Mammary epithelial cell (primary cell): ENCODE measurements at places on chromosomes 7 and 10. TPM values are rescaled to one million over a fixed set of nuclear protein-coding genes. Genes with fewer than 3 reads are reported as not detected.

GRCh38 chr7:47953822-47954221 lies 5.6 kb upstream of the PKD1L1 start:
- no peak for DNase-seq

- DNase-seq = no peak
These were observed 34.0 kb downstream of the SVIL start for GRCh38 chr10:29600821-29601220.

- DNase-seq = peak; percentile 24
These were observed at the start of gene ZNF316 for GRCh38 chr7:6636741-6637543. TSS of gene ZNF316 (plus strand) at chr7:6637318. CDS start at chr7:6642410, 5,092 bp downstream.

DNA sequence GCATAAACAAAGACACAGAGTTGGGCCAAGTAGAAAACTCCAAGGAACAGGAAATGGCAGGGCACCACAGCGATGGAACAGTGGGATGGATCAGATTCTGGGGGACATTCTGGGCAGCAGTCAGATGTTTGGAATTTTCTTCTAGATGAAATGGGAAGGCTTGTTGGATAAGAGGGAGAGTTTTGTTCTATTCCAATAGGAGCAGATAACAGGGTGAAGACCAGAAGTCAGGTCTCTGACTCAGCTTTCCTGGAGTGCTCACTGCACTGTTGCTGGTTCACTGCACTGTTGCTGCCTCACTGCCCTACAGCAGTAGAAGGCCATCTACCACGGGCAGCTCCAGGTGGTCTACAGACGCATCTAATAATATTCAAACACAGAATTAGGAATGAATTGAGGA lies 135.6 kb downstream of the ATE1 start:
- DNase-seq = no peak

DNA sequence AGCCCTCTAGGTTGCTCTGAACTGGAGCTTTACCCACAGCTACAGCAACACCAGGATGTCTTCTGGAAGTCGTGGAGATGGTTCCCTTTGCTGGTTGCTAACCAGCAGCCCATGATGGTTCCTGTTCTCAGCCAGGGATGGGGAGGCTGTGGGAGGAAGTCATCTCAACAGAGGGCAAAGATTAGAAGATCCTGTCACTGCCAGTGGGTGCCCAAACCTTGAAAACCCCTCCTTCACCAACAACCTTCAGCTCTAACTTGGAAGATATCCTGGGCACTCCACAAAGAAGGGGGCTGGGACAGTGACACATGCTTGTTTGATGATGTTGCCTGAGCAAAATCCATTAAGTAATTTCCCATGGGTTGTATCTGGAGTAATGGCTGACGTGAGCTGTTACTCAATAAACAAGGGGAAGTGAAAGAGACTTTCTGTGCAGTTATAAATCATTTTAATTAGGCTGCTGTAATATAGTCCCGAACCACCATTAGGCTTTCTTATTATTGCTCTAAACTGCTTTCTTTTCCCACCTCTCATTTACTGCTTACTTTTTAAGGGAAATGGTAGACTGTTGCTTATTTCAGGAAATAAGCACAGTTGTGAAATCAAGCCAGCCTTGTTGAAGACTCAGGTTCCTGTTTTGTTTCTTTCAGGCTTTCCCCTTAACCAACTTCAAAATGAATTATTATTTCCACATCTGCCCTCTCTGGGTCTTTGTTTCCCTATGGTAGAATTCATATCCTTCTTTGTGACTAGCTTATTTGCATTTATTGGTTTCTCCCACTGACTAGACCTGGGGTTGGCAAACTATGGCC lies 124.8 kb downstream of the PPP1R17 start:
- no peak for DNase-seq

DNA sequence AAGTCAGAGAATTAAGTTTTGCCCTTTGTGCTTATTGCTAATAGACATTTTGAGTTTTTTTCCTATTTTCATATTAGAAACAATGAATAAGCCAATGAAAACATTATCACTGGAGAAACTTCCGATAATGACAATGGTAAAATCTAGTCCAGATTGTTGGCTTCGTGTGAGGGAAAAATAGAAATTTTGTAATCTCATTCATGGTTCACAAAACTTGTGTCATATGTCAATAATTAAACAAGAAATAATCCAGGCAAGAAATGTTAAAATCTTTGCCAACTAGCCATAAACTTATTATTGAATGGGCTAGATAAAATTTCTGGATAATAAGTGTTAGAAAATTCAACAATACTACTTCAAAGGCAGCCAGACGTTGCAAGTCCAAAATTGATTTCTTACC lies 36.6 kb downstream of the RNLS start:
- no peak for DNase-seq

- no peak for DNase-seq
These were observed 620.6 kb downstream of the SUGCT start for GRCh38 chr7:40755438-40755837.

DNA sequence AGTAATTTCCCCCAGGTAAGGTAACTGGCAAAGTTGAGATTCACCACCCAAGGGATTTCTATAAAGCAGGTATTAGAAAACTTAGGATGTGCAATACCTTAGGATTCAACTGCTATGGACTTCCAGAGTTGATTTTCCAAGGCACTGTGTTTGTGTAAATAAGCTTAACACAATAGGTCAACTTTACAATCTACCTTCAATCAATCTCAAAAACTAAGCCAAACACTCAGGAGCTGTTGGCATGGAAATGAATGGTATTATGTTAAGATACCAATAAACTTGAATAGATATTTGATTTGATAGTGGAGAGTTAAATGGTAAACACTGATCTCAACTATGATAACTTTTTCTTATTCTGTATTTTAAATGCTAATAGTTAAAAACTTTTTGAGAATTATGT lies 762 bp upstream of the SEMA3E start:
- no peak for DNase-seq

DNA sequence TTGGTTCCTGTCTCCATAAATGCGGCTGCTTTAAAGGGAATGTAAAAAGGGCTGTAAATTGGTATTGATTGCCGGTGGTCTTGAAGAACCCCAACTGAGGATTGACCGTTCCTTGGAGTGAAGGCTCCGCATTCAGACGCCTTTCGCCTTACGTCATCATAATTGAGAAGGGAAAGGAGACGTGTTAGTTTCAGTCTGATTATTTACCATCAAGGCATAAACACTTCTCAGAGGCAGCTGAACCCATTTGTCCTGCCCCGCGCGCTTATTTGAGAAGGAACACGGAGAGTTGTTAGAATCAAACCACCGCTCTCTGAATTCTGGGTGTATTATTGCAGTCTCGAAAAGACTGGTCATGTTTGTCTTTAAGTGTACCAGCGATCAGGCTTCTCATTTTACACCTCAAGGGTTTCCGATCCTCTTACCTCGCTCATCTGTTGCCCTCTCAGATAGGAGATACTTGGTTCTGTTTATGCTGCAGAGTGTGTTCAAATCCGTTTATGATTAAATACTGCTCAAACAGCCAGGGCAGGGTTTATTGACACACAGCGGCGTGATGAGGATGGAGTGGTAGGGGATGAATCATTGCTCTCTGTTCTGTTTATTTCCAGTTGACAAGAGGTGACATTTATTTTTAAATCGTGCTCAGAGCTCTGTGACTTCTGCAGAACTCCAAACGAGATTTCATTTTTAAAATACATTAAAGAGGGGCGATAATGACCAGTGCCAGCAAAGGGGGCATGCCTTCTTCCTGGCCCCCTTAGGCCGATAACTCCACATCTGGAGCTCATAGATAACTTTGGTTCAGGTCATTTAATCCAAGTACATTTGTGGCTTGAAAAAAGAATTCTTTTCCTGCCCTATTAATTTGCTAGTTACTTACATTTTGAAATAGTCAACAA lies 30.4 kb downstream of the FOXK1 start:
- no peak for DNase-seq

DNA sequence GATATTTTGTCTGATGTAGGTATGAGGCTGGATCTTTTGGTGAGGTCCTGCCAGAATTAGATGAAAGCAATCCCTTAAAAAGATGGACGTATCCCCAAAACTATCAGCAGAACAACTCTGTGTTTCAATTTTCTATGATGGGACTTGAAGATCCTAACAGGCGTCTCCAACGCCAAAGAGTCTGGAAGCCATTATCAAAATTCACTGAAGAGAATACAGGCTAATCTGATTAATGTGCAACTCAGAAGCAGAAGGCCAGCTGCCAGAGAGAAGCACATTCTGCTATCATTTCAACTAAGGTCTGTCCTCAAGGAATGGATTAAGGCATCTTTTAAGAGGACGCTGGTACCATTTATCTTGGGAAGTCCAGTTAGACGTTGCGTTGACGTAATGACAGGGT lies 119.7 kb downstream of the FGFR2 start:
- DNase-seq = no peak

DNA sequence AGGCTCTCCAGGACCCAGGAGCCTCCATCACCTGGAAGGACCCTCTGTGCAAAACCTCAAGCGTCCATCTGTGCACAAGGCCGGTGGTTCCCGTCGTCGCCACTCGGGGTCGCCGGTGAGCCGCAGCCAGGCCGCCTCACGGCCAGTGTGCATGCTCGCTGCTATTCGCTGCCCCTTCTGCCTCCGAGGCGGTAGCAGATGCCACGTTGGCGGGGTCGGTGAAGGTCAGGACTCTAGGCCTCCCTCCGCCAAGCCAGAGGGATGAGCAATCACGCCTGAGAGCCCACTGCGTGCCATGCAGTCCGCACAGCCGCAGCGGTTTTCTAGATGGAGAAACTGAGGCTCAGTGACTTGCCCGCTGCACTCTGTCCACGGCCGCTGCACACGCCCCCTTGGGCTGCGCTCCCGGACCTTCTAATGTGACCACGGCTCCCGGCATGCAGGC lies 5.7 kb downstream of the UPK3B start:
- no peak for DNase-seq

DNA sequence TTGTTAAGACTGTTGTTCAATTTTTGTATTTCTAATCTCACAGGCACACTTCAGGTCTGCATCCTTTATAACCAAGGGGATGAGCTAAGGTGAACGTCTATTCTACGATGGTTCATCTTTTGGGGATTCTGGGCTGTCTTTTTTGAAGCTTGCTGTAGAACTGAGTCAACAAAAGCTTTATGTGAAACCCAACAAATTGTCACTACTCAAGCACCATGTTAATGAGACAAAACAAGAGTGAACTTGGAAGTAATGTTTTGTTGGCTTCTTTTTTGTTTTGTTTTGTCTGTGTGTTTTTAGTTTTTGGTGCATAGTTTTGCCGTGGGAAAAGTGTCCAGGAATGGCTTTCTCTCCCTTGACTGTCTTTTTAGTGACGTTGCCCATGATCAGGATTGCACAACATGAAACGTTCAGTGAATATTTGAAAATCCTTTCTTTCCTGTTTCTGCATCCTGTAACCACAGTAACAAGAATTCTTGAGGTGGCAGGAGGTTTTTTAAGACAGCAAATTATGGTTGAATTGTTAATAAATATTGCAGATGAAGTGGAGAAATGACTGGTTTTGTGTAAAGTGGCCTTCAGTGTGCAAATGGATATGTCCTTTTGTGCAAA lies 65.6 kb downstream of the WIPF3 start:
- no peak for DNase-seq

- no peak for DNase-seq
These were observed 83.4 kb downstream of the CHST15 start for GRCh38 chr10:124010024-124010423.

DNA sequence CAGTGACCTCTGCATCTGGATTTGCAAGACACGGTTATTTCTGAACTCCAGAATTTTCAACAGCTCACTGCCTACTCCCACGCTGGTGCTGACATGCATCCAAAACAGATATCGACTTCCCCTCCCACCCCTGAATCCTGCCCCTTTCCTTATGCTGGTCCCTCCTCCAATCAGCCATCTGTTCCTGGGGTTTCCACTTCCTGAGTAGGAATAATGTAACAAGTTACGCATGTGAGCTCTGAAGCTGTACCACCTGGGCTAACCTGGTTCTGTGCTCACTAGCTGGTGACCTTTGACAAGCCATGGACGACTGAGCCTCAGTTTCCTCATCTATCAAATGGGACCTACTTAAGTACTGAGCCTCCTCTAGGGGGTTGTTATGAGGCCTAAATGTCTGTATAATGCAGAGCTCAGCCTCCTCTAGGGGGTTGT lies 1.7 kb upstream of the NCAPG2 start:
- no peak for DNase-seq

Gene MMP21
- total RNA-seq = not detected

Gene SLC13A1
- not detected in 2 replicates for total RNA-seq

Gene OPN4
- not detected for total RNA-seq

Gene CDC14C
- total RNA-seq = 0.17 TPM

Gene COL28A1
- 0.16 TPM in 1 of 2 replicates, not detected in the other for total RNA-seq

Gene PPP1R9A
- 1.7 TPM for total RNA-seq
